ENCODE measurements at places on chromosomes 4 and X. TPM values are rescaled to one million over a fixed set of nuclear protein-coding genes. Genes with fewer than 3 reads are reported as not detected.

The SOD3 gene
- total RNA-seq = not detected

The EFNB1 gene
- total RNA-seq = 2.3 TPM

GRCh38 chr4:1470393-1470670 is 64.1 kb upstream of the NKX1-1 start:
- H3K27me3 ChIP-seq = peaks cover 15% of the 10 kb centered on the region
- H3K4me3 ChIP-seq = no peak overlapping the region
- H3K4me1 ChIP-seq = no peaks in the 10 kb centered on the region
- no peaks in the 10 kb centered on the region for H3K36me3 ChIP-seq

DNA sequence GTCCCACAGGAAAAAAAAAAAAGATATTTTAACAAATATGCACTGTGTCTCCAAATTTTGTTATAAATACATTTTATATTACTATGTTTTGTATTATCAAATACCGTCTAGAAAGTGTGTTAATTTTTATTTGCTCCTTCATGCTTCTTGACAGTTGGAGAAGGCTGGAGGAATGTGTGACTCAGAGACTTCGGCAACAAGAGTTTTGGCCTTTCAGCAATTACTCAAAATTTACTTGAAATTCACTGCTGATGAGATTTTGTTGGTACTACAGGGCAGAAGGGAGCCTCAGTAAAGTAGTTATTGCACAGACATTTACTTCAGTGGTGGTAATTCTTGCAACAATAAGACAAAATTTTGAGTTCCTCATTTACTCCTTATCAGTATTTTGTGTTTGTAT is 2164.0 kb downstream of the PCDH7 start:
- H3K4me1 ChIP-seq = no peaks in the 10 kb centered on the region
- no peak overlapping the region for H3K27ac ChIP-seq
- H3K27me3 ChIP-seq = no peaks in the 10 kb centered on the region
- H3K36me3 ChIP-seq = no peaks in the 10 kb centered on the region
- DNase-seq = no peak

DNA sequence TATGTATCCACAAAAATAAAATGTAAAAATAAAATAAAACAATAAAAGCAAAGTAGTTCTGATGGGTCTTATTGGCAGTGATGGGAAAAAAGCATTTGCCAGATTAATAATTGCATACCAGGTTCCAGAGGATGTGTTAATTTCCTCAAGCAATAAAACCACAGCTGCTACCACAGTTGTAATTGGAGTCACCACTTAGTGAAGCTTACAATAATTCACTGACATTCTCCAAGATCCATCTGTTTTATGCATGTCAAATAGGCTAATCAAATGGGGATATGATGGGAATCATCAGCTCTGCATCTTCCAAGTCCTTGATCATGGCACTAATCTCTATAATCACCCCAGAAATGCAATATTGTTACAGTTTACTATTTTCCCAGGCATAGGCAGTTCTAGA is 123.5 kb upstream of the EMCN start:
- DNase-seq = no peak
- no peak overlapping the region for H3K27ac ChIP-seq
- H3K4me1 ChIP-seq = no peaks in the 10 kb centered on the region
- H3K4me3 ChIP-seq = no peak overlapping the region
- no peaks in the 10 kb centered on the region for H3K36me3 ChIP-seq

Data from activated B cell treated with CpG ODN at 0.5 μM for 24 hours (primary cell).